ENCODE measurements at places on chromosomes 4 and X. TPM values are rescaled to one million over a fixed set of nuclear protein-coding genes. Genes with fewer than 3 reads are reported as not detected.

Gene RADX
- 5.8 TPM for polyA plus RNA-seq

Gene CD40LG
- polyA plus RNA-seq = not detected

Gene EGF
- 4.6 TPM for polyA plus RNA-seq

Gene NLGN4X
- 8.7 TPM for polyA plus RNA-seq

Gene ZNF157
- polyA plus RNA-seq = 0.87 TPM

Gene SPOCK3
- polyA plus RNA-seq = 6.2 TPM

Gene ARR3
- 1.4 TPM for polyA plus RNA-seq

Gene POU3F4
- 9.0 TPM for polyA plus RNA-seq

Gene KLHL34
- 0.08 TPM for polyA plus RNA-seq

Gene OTC
- polyA plus RNA-seq = not detected

Gene NDP
- polyA plus RNA-seq = 3.3 TPM

Gene NAP1L2
- 1.8 TPM for polyA plus RNA-seq

Gene XAGE2
- polyA plus RNA-seq = 0.23 TPM

Gene ZNF41
- 13.0 TPM for polyA plus RNA-seq

Gene MAGEE2
- 0.92 TPM for polyA plus RNA-seq

Gene RGN
- polyA plus RNA-seq = 40.1 TPM

Gene RIPPLY1
- 2.6 TPM for polyA plus RNA-seq

Gene FGFBP1
- 0.21 TPM for polyA plus RNA-seq

Gene TMEM150C
- 21.9 TPM for polyA plus RNA-seq

Gene SHROOM3
- polyA plus RNA-seq = 36.8 TPM

Gene TBC1D19
- polyA plus RNA-seq = 18.4 TPM

Gene ZDHHC15
- 5.7 TPM for polyA plus RNA-seq

Gene FABP2
- 0.09 TPM for polyA plus RNA-seq

All from renal pelvis (tissue), 12 donors.